ENCODE measurements at places on chromosomes 1 and 21. TPM values are rescaled to one million over a fixed set of nuclear protein-coding genes. Genes with fewer than 3 reads are reported as not detected.

- no peak for DNase-seq
These were observed 39.3 kb downstream of the NCF2 start for GRCh38 chr1:183550915-183551314.

Gene SLC35F3
- 7.5 TPM for total RNA-seq

DNA sequence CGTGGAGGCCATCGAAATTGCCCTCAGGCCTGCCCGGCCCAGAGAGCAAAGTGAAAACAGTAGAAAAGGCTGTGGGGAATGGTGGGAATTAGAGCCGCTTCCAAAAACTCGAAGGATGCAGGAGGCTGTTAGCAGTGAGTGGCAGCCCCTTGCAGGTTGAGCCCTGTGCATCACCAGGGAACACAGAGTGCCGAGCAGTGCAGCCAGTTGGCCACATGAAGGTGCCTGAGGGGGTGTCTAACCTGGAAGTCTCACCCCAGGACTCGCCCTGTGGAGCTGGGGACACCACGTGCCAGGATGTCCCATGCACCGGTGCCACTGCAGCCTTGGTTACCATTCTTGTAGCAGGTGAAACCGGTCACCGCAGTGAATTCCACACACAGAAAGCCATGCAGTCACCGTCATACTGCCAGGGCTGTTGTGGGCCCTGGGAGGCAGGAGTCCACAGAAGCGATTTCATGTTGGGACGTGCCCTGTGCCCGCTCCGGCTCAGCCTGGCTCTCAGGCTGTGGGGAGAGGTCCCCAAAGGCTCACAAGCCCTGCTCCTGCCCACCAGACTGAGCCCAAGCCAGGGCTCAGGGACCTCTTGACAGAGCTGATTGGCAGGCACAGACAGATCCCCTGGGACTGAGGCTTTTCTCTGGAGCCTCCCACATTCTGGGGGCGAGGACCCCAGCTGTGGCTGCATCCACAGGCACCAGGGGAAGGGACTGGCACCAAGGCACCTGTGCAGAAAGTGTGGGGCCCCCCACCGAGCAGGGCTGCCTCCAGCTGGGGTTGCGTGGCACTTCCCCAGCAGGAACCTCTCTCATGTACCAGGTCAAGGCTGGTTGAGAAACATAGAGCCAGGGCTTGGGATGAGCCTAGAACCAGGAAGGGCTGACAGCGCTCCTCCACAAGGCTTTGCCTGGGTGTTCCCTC lies 16.7 kb upstream of the ACTRT2 start:
- DNase-seq, result no peak

DNA sequence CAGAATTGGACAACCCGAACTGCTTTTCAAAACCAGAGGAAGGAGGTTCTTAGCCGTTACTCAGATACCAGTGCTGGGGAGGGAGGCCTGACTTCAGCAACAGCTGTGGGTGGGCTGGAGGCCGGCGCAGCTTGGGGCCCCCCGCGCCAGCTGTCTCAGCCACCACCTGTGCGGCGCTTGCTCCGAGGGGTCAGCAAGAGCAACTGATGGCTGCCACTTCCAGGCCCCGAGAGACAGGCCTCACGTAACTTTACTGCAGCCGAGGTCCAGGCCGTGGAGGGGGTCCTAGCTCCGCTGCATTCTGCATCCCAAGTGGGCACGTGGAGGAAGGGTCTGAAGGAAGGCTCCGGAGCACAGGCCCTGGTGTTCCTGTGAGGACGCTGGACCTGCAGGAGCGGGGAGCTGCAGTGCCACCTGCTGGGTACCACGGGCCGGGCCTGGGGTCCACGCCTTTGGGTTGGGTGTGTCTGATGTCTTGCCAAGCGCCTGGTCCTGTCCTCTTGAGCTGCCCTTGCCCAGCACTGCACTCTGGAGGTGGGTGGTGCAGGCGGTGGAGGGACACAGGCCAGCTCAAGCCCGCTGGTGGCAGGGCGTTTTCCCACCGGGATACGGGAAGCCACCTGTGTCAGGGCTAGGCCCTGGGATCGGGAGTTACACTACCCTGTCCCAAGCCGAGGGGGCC lies 9.8 kb downstream of the THAP3 start:
- peak; percentile 60 for DNase-seq

GRCh38 chr1:37817481-37817880 lies 9.5 kb upstream of the YRDC start:
- DNase-seq, result no peak

- DNase-seq, result no peak
These were observed 28.9 kb upstream of the EPB41 start for GRCh38 chr1:28885472-28885877.

GRCh38 chr1:68448365-68448764 lies 1.4 kb downstream of the RPE65 start:
- no peak for DNase-seq

DNA sequence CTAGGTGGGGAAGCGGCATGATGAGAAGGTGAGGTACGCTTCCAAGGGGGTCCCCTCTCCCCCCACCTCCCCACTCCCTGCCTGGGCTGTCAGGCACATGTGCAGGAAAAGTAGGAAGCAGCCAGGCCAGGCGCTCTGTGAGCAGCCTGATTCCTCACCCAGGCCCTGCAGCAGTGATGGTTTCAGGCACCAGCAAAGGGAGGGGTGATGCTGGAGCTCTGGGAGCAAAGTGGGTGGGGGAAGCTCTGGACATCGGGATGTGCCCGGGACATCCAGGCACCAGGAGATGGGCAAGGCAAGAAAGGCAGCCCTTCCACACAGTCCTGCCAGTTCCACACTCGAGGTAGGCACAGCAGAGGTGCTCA lies 106.1 kb downstream of the CRYAA start:
- no peak for DNase-seq

Measured in Daoy (cell line).